ENCODE measurements at places on chromosomes 16 and 17.

GRCh38 chr16:13298666-13299065 is 397.3 kb downstream of the SHISA9 start:
- DNase-seq = no peak

DNA sequence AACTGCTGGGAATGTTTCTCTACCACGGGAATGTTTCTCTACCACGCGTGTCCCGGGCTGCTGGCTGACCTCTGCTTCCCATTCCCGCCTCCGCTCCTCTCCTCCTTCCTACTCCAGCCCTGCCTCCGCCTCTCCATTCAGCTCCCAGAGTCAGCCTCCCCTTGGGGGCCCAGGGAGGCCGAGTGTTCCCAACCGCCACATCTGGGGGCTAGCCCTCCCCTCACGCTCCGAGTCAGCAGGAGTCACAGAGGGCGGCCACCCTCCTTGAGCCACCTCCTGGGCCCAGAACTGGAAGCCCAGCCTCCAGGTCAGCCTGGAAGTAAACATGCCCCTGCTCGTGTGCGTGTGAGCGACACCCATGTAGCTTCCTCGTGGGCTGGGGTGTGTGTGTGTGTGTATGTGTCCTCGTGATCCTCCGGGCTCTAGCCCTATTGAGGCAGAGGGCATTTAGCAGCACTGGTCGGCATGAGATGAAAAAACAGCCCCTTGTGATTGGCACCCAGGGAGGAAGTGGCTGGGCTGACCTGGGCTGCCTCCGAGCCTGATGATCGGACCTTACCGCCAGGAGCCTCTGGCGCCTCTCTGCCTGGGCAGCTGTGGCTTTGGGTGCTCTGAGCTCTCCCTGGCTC is 7.3 kb downstream of the CYGB start:
- DNase-seq = no peak

DNA sequence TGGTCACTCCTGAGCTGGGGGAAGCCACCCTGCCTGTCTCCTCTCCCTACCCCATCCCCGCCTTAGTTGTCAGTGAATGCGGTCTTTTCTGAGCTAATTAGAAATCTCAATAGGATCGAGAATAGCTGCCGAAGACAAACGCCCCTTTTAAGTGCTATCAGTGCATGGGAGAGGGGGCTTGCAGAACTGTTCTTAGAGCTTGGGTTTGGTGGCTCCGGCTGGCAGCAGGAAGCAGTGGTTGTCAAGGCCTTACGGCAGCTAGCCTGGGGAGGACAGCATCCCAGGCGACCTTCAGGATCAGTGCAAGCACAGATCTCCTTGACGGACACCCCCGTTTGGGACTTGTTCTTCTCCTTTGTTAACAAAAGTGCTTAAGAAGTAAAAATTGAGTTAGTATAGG is 195.1 kb downstream of the CCDC182 start:
- DNase-seq = no peak

- DNase-seq = no peak
Measured at GRCh38 chr16:67563708-67564468, 1.6 kb downstream of the CTCF start.

DNA sequence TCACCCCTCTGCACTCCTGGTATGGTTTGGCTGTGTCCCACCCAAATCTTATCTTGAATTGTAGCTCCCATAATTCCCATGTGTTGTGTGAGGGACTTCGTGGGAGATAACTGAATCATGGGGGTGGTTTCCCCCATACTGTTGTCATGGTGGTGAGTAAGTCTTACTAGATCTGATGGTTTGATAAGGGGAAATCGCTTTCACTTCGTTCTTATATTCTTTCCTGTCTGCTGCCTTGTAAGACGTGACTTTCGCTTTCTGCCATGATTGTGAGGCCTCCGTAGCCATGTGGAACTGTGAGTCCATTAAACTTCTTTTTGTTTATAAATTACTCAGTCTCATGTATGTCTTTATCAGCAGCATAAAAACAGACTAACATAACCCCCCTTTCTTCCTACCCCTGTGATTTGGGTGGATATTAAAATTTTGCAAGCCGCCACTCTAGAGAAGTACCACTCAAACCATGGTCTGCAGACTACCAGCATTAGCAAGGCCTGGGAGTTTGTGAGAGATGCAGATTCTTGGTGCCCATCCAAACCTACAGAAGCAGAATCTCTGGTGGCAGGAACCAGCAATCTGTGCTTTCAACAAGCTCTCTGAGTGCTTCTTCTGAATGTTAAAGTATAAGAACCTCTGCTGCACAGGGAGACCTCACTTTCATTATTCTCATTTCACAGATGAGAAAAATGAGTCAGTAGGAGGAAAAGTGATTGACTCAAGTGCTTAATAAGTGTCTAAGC is 999.5 kb upstream of the EEF2KMT start:
- DNase-seq = no peak

DNA sequence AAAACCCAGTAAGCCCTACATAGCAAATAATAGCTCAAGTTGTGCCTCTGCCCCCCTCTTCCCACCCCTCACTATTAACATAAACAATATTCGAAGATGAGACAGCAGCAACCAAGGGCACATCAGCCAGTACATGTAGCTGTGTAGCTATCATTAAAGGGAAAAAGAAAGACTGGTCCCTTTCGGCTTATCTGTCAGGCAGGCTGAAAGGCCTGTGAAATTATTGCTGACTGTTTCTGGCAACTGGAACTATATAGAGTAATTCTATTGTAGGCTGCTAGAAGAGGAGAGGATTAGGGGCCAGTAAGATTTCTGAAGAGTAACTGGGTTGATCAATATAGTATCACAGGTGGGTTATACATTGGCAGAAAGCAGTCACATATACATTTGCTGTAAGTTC is 36.5 kb upstream of the RASL10B start:
- no peak for DNase-seq

GRCh38 chr16:82639666-82640336 is 13.0 kb downstream of the CDH13 start:
- no peak for DNase-seq

DNA sequence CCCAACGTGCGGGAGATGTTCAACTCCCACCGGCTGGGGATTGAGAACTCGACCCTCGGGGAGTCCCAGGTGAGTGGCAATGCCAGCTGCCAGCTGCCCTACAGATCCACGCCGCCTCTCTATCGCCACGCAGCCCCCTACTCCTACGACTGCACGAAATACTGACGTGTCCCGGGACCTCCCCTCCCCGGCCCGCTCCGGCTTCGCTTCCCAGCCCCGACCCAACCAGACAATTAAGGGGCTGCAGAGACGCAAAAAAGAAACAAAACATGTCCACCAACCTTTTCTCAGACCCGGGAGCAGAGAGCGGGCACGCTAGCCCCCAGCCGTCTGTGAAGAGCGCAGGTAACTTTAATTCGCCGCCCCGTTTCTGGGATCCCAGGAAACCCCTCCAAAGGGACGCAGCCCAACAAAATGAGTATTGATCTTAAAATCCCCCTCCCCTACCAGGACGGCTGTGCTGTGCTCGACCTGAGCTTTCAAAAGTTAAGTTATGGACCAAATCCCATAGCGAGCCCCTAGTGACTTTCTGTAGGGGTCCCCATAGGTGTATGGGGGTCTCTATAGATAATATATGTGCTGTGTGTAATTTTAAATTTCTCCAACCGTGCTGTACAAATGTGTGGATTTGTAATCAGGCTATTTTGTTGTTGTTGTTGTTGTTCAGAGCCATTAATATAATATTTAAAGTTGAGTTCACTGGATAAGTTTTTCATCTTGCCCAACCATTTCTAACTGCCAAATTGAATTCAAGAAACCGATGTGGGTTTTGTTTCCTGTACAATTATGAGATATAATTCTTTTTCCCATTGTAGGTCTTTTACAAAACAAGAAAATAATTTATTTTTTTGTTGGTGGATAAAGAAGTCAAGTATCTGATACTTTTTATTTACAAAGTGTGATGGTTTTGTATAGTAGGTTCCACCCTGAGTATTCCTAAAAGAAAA is 2.3 kb downstream of the FOXC2 start:
- no peak for DNase-seq

DNA sequence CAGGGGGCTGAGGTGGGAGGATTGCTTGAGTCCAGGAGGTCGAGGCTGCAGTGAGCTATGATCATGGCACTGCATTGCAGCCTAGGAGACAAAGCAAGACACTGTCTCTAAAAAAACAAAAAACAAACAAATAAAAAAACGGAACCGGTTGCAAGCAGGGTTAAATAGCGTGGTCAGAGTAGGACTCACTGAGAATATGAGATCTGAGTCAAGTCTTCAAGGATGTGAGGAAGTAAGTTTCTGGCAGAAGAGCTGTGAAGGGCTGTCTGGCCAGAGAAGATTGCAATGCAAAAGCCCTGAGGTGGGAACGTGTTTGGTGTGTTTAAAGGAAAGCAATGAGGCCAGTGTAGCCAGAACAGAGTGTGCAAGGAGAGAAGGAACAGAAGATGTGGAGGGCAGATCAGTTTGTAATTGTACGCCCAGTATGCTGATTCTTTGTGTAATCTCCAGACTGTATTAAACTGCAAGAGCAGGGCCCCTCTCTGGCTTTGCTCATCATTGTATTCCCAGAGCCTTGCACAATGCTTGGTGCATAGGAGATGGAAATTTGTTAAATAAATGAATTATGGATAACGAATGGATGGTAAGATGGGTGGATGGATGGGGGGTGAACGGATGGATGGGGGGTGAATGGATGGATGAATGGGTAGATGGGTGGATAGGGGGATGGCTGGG is 6.3 kb downstream of the G6PC1 start:
- no peak for DNase-seq

GRCh38 chr17:63439687-63440086 is 6.4 kb downstream of the CYB561 start:
- DNase-seq = no peak

DNA sequence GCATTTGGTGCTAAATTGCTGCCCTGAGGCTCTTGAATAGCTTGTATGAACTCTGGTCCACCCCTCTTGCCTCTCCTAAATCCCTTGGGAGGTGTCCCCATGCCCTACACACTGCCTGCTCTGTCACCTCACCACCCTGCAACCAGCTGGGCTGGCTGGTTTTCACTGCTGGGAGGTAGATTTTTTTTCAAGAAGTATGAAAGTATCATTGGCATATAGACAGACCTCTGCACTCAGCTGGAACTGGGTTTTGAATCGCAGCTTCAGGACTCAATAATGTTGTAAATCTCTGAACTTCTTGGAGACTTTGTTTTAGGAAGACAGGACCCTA is 184.9 kb downstream of the MSI2 start:
- DNase-seq = no peak

- no peak for DNase-seq
Measured at GRCh38 chr16:10964891-10965326, 20.5 kb downstream of the CLEC16A start.

DNA sequence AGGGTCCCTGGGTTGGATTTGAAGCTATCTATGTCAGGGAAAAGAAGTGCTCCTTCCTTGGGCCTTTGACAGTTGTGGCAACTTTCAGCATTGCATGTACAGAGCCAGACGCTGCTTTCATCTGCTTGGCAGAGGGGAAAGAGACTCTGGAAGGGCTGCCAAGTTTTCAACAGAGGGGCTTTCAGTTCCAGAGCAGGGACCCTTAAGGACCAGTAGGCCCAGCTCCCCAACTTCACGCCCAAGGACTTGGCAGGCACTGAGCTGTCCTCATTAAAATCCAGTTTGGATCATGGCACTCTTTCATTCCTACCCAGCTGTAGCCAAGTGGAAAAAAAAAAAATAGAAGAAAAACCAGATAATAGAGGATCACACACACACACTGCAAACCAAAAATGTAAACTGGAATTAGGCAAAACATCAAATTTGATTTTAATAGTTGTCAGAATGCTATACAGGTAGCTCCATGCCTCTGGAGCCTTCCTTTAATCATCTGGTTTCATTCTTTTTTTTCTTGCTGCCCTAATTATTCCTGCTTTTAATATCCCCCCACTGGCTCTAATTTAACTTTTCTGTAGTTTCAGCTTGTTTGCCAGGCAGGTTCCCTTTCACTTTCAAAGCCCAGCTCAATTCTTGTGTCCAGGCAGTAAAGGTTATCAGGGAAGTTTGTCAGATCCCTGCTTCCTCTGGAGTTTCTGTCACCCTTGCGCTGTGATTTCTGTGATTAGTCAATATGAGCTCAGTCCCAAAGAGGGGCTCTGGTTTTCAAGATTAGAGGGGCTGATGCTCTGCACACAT is 702.6 kb upstream of the CDH8 start:
- peak; percentile 22 for DNase-seq

DNA sequence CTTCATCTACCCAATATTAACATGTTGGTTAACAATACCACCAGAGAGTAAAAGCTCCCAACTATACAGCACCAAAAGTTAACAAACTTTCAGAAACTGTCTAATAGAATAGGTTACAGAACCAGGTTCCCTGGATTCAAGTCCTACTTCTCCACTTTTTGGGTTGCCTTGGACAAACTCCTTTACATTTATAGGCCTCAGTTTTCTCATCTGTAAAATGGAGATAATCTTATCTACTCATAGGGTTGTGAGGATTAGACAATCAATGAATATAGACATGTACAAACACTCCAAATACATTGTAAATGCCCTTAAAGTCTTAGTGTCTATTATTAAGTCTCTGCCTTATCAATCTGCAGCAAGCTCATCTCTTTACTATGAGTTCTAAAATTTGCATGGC is 435.2 kb downstream of the ZFHX3 start:
- no peak for DNase-seq

DNA sequence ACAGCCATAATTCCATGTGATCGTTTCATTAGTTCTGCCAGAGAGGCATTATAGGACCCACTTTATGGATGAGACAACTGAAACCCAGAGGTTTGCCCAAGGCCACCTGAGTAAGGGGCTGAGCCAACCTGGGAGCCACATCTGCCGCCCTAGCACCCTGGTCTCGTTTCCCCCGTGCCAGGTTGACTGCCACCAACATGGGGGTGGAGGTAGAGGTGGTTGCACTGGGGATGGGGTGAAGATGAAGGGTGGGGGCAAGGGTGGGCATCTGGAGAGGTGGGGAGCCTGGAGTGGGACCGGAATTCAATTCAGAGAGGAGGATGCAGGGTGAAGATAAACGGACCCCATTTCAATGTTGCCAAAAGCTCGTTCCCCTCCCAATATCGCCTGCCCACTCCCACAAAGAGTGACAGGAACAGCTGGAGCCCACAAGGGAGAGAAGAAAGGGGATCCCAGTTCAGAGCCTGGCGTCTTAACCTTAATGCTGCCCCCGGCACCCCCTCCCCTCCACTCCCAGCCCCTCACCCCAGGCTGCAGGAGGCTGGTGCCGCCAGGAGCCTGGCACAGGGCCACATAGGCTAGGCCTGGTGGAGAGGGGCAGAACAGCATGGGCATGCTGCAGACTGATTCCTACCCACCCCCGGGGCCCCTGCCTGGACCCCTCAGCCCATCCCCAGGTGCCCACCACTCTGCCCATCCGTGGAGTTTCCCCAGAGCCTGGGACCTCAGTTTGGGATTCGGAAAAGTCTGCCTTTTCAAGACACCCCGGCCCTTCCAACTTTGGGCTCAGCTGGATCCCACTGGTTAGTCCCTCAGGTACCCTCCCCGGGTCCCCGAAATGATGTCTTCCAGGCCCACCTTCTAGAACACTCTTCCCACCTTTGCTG is 29.6 kb downstream of the NGFR start:
- no peak for DNase-seq

GRCh38 chr17:45430006-45430737 is 2.5 kb downstream of the ARHGAP27 start:
- DNase-seq = no peak

DNA sequence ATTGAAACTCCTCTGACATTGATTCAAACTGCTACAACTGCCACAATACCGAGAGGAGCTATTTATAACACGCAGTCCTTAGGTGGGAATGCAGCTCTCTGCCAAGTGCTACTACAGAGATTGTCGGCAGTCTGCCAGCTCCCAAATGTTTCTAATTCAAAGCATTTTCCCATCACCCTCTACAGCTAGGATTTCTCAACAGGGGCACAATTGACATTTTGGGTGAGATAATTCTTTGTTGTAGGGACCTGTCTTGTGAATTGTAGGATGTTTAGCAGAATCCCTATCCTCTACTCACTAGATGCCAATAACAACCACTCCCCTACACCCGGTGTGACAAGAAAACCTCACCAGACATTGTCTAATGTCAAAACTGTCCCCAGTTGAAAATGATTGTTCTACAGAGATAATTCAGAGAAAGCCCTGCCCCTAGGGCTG is 7.8 kb upstream of the N4BP1 start:
- DNase-seq = peak; percentile 15
